ENCODE measurements at places on chromosomes 12 and 14. TPM values are rescaled to one million over a fixed set of nuclear protein-coding genes. Genes with fewer than 3 reads are reported as not detected.
A peak's percentile ranks its signal among the peaks of the same experiment; 100 is the strongest.

DNA sequence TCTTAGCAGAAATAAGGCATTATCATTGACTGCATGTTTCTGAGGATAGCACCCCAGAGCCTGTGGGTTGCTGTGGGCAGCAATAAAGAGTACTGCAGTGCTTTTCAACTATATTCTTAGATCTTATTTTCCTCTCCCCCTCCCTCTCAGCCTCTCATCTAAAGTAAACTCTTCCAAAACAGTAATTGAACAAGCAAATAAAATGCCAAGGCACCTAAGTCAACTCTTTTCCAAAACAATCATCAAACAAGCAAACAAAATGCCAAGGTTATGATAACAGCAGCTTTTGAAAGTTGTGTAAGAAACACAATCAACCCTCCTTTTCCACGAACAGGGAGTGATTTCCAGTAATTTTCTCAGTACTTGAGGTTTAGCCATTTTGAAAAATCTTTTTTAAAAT, 1542.6 kb downstream of the AACS start:
- no peak for DNase-seq
- no peaks in the 10 kb centered on the region for H3K27me3 ChIP-seq
- no peak overlapping the region for H3K27ac ChIP-seq
- H3K36me3 ChIP-seq: no peaks in the 10 kb centered on the region

DNA sequence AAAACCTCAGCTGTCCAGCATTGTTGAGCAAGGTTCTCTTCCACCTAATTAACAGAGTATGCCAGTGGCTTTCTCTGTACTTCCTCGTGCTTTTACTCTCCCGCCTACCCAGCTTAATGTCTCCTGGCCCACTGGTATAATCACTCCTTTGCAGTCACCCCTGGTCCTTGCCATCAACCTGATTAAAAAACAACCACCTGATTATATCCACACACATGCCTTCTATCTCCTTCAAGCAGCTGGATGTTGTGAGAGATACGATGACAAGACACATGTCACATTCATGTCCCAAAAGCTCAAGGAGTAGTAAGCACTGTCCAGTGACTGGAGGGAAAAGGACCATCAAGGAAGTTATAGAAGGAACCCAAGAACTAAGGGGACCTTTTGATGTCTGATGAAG, 241.3 kb upstream of the GRIP1 start:
- no peak overlapping the region for H3K27ac ChIP-seq
- no peak for DNase-seq

DNA sequence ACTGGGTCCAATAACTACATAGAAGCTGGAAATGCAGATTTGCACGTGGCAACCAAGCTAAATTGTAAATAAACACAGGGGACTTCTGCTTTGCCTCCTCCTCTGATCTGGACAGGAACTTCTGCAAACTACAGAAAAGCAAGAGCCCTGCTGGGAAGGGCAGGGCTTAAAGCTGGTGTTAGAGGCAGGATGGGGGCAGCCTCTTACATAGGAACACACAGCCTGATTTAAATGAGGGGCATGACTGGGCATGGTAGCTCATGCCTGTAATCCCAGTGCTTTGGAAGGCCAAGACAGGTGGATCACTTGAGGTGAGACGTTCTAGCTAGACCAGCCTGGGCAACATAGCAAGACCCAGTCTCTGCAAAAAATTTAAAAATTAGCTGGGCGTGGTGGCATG, 46.7 kb downstream of the ERH start:
- no peak for DNase-seq
- H3K4me3 ChIP-seq: no peak overlapping the region
- no peaks in the 10 kb centered on the region for H3K4me1 ChIP-seq

- DNase-seq: no peak
Measured at GRCh38 chr14:100022772-100023451, 42.3 kb upstream of the EVL start.

GRCh38 chr14:68741839-68742470, 50.9 kb downstream of the ZFP36L1 start:
- H3K27me3 ChIP-seq: no peaks in the 10 kb centered on the region
- H3K4me3 ChIP-seq: no peak overlapping the region
- H3K27ac ChIP-seq: no peak overlapping the region
- H3K4me1 ChIP-seq: no peaks in the 10 kb centered on the region
- H3K36me3 ChIP-seq: no peaks in the 10 kb centered on the region
- no peak for DNase-seq

GRCh38 chr12:75661908-75662307, 150.5 kb upstream of the KRR1 start:
- H3K27ac ChIP-seq: no peak overlapping the region
- DNase-seq: no peak
- H3K4me3 ChIP-seq: no peak overlapping the region
- H3K4me1 ChIP-seq: no peaks in the 10 kb centered on the region
- no peaks in the 10 kb centered on the region for H3K27me3 ChIP-seq
- no peaks in the 10 kb centered on the region for H3K36me3 ChIP-seq

GRCh38 chr12:6699989-6700645, 498 bp downstream of the PIANP start:
- no peak for DNase-seq
- H3K27me3 ChIP-seq: peaks cover 76% of the 10 kb centered on the region
- H3K4me1 ChIP-seq: peaks cover 11% of the 10 kb centered on the region
- H3K36me3 ChIP-seq: no peaks in the 10 kb centered on the region
- H3K4me3 ChIP-seq: peak overlapping the region; percentile 46
- no peak overlapping the region for H3K27ac ChIP-seq

GRCh38 chr12:55824726-55825125, 4.7 kb downstream of the DNAJC14 start:
- H3K36me3 ChIP-seq: peaks cover 50% of the 10 kb centered on the region
- H3K4me1 ChIP-seq: peaks cover 48% of the 10 kb centered on the region
- no peak overlapping the region for H3K27ac ChIP-seq
- H3K4me3 ChIP-seq: no peak overlapping the region

GRCh38 chr14:65164825-65165135, 62.5 kb upstream of the MAX start:
- no peak overlapping the region for H3K4me3 ChIP-seq
- no peak overlapping the region for H3K27ac ChIP-seq
- no peak for DNase-seq

PRICKLE1 gene
- total RNA-seq: 18.8 TPM

GRIN2B gene
- 0.50 TPM for total RNA-seq

PPP1R36 gene
- total RNA-seq: 0.97 TPM

Data from lower lobe of right lung (tissue), 2 donors.